GM12892 (cell line): ENCODE measurements at places on chromosomes 12 and 14.

DNA sequence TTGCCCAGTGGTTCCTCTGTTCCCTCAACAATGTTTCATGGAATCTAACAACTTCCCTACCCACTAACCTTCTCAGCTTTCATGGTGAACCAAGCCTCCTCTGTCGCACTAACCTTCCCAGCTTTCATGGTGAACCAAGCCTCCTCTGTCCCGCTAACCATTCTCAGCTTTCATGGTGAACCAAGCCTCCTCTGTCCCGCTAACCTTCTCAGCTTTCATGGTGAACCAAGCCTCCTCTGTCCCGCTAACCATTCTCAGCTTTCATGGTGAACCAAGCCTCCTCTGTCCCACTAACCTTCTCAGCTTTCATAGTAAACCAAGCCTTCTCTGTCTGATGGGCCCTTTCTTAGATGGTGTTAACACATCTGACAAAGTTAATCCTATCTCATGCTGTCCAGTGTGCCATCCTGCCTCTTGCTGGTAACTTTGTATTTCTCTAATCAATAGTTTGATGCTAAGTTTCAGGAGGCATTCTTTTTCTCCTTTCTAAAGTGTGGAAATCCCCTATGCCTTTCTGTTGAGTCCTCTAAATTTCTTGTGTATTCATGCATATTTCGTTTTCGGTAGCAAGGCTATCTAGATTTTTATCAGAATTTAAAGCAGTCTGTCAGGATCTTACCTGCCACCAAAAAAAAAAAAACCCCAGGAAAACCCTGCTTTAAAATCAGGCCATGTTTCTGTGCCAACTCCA lies 26.8 kb upstream of the KCNK13 start:
- DNase-seq: no peak

GRCh38 chr12:30989754-30990153 lies 63.2 kb downstream of the TSPAN11 start:
- DNase-seq: no peak

GRCh38 chr14:90692826-90693225 lies 123.4 kb downstream of the TTC7B start:
- DNase-seq: no peak

DNA sequence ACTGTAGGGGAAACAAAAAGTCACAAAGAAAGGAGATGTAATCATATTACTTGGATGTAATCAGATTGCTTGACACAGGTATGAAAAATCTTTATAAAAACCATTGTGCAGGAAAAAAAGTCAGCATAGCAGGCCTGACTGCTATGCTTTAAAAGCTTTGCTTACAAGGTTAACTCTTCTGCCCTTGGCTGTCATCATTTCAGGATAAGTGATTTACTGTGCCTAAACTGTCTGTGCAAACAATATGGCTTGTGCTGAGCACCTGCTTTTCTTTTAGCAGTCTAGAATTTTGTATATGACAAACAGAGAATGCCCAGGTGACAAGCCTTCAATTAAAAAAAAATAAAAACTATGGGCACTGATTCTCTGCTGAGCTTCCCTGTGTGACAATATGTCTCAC lies 63.8 kb upstream of the PLEKHG7 start:
- no peak for DNase-seq
